ENCODE measurements at places on chromosomes 11 and 22.

DNA sequence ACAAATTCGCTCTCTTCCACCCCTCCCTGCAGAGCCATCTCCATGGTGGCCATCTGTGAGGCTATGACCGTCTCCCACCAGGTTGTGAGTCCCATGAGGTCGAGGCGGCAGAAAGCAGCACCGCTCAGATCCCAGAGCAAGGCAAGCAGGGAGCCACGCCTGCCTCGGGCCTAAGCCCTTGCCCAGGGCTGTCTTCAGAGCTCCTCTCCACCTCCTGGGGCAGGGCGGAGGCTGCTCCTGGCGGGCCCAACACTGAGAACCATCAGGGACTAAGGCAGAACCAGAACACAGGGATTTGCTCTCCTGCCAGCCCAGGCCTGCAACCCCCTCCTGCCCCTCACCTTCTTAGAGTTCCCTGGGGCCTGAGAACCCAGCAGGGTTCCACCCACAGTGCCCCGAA lies 80.9 kb upstream of the WNT11 start:
- no peak for DNase-seq

DNA sequence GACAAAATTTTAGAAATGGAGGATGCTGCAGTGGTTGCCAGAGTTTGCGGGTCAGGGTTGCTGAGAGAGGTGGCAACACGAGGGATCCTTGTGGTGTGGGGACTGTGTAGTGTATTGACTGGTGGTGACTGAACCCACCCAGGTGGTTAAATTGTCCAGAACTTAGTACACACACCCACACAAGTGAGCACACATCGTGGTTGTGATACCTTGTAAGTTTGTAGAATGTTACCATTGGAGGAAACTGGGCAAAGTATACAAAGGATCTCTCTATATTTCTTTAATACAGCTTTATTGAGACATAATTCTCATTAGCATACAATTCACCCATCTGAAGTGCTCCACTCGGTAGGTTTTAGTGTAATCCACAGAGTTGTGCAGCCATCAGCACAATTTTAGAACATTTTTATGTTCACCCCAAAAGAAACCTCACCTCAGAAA lies 56.1 kb downstream of the MED15 start:
- DNase-seq, result peak; percentile 39

GRCh38 chr11:15532432-15532831 lies 417.7 kb downstream of the INSC start:
- no peak for DNase-seq

DNA sequence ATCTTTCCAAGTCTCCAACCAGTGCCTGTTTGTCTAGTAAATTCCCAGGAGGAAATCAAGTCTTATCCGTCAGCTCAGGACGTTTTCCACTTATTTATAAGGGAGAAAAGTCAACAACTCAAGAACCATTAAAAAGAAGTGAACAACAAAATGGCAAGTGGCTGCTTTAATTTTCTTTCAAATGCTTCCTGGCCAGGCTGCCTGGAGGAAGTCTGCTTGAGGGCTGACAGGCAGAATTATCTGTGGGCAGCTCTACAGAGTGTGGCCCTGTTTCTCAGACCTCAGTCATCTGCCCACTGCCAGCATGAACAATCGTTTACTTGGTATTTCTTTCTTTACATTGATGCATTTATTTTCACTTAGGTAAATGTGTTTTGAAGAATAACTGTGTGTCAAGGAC lies 281.9 kb upstream of the ISX start:
- no peak for DNase-seq

DNA sequence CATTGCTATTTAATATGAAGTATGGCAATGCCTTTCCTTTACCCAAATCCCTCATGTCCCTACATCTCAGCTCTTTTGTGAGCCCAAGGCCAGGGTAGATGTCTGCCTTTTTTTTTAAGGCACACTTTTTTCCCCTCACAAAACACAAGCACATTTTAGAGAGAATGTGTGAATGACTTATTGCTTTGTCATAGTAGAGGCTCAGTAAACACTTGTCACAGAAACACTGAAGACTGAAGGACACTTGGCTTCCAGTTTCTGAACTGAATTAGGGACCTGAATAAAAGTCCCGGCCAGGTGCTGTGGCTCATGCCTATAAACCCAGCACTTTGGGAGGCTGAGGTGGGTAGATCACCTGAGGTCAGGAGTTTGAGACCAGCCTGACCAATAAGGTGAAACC lies 2.9 kb upstream of the SCGB2A2 start:
- no peak for DNase-seq

GRCh38 chr11:20762116-20762844 lies 92.9 kb downstream of the NELL1 start:
- DNase-seq, result no peak

DNA sequence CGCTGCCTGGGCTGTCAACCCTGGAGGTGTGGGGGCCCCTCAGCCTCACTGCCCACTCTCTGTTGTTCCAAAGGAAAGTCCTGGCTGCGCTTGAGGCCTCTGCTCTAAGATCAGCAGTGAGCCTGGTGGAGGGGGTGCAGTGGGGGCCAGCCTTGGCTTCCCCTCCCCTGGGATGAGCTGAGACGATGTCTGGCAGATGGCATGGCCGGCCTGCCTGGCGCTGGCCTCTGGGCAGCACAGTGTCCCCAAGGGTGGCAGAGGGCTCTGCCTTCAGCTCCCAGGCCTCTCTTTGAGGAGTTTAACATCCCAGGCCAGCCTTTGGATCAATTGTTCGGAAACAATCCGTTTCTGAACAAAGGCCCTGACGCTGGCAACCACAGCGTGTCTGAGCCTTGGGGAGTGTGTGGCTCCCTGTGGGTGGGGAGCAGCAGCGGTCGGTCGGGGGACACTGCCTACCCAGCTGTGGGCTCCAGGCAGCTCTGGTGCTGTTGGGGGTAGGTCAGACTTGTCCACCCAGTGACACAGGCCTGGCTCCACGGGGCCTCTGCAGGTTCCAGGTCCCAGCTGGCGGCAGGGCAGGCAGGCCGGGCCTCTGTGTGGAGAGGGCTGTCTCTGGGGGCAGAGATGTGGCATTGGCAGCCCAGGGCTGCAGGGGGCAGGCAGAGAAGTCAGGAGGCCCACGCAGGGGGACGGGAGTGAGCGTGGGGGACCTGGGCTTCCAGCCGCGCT lies 12.1 kb downstream of the TSPAN4 start:
- no peak for DNase-seq

- DNase-seq, result no peak
Measured at GRCh38 chr11:119704849-119705248, 24.2 kb downstream of the NECTIN1 start.

DNA sequence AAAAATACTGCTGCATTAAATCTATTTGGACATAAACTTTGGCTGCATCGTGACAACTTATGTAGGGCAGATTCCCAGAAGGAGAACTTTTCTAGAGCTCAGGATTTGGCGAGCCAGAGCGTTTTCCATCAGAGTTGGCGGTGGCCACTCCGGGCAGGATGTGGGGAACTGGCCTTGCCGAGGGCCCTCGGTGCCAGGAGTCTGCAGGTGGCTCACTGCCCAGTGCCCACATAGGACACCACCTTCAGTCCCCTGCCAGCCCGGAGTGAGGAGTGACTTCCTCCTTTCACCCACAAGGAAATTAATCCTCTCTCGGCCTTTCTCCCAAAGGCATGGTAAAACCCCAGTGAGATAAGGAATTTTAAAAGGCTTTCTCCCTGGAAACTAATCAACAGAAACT lies 1.6 kb upstream of the LGALS2 start:
- no peak for DNase-seq

DNA sequence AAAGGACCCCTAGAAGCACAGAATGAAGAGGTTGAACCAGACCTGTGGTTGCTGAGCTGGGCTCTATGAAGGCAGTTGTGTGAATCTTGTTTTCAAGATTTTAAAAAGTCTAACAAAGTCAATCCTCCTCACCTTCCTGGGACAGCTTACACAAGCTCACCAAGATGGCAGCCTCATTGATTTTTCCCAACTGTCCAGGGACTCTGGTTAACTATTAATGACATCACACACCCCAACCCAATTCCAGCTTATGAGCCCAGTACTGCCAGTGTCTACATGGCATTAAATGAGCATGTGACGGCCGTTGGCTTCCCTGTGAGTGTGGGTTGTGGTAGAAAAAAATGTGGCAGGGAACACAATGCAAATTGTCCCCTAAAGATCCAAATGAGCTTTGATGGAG lies 137.0 kb downstream of the CHST1 start:
- DNase-seq, result no peak

DNA sequence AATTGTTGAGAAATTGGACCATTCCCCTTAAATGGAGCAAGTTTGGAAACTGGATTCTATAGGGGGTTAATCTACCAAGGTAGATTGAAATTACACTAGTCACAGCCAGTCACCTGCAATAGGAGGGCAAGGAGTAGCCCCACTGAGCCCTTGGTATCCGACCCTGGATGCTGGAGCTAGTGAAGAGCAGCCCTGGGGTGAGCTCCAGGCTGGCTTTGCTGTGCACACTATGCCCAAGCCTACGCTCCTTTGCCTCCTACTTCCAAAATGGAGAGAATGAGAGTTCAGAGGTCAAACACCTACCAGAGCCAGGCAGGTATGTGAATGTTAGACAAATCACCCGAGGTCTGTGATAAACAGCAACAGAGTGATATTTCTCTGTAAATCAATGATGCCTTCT lies 23.7 kb downstream of the SNU13 start:
- no peak for DNase-seq

GRCh38 chr11:86395061-86395551 lies 20.4 kb downstream of the CCDC81 start:
- DNase-seq, result no peak

GRCh38 chr11:12785901-12786300 lies 111.7 kb downstream of the TEAD1 start:
- no peak for DNase-seq

GRCh38 chr11:11349870-11350337 lies 3.1 kb downstream of the CSNK2A3 start:
- no peak for DNase-seq
